ENCODE measurements at places on chromosomes 7 and 10.

DNA sequence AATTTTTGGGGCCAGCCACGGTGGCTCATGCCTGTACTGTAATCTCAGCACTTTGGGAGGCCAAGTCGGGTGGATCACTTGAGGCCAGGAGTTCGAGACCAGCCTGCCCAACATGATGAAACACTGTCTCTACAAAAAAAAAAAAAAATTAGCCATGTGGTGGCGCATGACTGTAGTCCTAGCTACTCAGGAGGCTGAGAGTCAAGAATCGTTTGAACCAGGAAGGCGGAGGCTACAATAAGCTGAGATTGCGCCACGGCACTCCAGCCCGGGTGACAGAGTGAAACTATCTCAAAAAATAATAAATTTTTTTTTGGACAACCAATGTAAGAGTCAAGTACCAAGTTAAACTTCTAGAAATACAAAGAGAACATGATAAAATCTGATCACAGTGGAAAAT, 164.6 kb downstream of the AVL9 start:
- no peak for DNase-seq

DNA sequence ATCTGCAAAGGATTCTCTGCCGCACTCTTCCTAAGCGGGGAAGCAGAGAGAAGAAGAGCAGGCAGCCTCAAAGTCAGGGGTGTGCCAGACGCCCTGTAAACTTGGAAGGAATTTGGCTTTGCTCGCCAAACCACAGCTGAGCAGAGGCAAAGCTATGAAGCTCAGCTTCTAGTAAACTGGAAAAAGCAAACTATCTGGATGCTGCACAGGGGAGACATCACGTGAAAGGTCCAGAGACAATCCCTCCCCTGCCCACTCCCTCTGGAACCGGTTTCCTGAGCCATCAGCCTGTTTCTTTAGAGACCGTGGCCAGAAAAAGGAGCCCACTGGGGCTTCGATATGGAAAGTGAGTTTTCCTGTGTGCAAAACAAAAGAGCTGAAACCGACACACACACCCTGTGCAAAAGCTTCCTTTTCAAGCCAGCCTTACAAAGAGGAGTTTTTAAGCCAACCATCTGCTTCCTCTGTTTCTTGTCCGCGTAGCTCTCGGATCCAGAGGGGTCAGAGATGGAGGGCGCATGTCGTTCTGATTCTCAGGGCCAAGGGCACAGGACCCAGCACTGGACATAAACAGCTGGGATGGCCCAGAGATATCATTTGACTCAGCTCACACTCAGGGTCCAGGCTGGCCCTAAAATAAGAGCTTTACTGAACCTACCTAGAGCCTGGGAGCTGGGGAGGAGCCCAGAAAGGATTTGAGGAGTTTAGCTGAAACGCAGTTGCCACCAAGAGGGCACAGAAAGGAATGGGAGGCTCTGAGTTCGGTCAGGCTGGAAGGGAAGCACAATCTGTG, 58.2 kb upstream of the DNAAF5 start:
- no peak for DNase-seq

DNA sequence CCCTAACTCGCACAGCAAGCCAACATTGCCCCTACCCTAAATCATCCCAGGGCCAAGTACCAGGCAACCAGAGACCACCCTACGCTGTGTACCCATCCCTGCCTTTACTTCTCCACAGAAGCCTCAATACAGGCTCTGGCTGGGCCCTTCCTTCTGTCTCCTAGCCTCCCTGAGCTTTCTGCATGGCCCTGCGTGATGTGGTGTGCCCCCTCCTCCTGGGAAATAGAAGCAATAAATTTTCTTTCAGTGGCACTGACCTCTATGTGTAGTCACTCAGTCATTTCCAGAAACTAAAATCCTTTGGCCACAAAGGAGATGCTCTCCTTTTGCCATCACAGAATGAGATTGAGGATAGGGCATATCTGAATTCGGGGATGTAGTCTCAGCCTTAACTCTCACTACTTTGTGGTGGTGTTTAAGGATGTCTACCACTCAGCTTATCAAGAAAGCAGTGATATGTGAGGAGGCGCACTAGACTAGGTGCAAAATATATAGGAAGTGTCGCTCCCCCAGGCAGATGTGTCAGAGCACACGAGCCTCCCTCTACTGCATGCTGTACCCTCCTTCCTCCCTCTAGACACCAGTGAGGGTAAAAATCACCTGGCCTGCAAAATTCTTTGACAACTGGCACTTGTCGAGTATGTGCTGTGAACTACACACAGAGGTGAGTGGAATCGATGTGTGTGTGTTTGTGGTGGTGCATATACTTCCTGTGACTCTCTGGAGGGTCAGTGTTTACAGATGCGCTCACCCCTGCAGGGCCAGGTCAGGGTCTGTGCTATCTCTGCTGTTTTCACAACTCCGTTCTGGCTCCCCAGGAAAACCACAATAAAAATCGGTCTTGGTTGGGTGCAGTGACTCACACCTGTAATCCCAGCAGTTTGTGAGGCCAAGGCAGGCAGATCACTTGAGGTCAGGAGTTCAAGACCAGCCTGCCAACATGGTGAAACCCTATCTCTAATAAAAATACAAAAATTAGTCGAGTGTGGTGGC, 825.9 kb upstream of the IGFBP3 start:
- DNase-seq: no peak

- no peak for DNase-seq
Observed at GRCh38 chr7:2118630-2119190, 114.0 kb downstream of the MAD1L1 start.

GRCh38 chr7:157522954-157523353, 186.2 kb downstream of the DNAJB6 start:
- no peak for DNase-seq

DNA sequence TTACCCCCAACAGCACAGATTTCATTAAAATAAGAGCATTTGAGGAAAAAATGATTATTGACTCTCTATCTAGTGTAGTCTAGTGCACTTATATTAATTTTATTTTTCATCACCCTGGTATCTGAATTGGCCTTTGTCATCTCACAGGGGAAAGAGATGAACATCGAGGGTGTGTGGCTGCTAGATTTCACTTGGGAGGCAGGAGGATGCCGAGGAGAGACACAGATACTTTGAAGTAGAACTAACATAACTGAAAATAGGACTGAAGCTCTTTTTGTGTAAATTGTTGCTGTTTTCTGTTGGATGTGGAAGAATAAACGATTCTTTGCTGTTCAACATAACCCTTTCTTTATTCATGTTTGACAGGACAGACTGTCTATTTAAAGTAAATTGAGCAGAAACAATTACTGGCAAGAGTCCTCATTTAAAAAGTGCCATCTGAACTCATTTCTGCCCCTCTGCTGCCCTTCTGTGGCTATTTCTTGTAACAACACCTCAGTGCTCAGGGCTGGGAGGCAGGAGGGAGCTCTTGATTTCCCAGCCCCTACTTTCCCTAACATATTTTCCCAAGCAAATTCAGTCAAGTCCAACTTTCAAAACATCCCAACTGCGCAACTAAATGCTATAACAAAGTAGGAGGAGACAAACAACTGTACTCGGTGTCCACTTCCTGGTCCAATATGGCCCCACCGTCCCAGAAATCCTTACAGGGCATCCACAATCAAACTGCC, 15.6 kb downstream of the LYZL1 start:
- DNase-seq: peak; percentile 8

DNA sequence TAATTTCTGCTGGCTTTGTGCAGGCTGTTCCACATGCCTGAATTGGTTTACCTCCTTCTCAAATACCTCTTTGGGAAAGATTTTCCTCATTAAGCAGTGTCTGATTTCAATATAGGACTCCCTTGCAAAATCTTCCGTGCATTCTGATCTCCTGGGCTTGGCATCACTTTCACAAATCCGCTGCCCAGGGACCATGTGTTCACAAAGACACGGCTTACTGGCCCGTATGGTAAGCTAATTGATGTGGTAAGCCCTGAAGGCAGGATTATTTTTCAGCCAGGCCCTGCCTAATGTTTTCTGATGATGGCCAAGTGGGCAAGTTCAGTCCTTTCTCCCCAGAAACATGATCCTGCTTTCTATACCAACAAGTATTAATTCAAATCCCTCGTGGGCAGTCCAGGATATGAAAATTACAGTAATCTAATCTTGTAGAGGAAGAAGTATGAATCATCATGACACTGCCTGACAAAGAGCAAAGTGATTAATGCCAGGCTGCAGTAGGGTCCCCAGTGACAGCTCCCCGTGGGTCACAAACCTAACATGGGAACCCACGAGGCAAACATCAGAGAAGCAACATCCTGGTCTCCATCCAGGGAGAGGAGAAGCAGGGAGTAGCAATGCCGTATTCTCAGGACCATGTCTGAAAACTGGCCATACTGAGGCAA, 11.6 kb upstream of the SVIL start:
- DNase-seq: no peak

DNA sequence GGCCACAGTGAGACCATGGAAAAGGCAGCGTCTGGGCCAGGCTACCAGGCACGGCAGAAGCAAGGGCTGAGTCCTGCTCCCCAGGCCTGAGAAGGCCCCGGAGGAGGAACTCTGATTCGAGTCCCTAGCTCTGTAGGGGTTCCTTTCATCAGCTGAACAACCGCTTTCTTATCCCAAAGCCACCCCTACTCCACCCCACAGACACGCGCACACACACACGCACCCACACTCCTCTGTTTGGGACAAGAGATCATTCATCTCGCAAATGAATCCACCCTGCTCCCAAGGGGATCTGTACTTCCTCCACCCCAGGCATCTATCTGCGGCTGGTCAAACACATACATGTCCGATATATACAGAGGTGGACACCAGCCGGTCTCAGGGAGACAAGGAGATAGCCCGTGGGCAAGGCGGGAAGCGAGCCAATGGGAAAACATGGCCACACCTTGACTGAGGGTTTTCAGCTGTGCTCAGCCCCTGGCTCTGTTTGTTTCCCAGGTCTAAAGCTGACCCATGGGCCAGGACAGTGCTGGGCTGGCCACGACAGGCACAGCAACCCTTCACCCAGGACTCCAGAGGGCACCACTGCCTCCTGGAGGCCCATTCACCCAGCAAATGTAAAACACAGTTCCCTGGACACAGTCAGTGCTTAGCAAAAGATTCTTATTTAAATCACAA, 7.3 kb downstream of the ZCCHC24 start:
- no peak for DNase-seq

- peak; percentile 41 for DNase-seq
Observed at GRCh38 chr7:106793015-106793975, 71.8 kb upstream of the PIK3CG start.

- DNase-seq: no peak
Observed at GRCh38 chr10:44300666-44301649, 83.9 kb downstream of the CXCL12 start.

- no peak for DNase-seq
Observed at GRCh38 chr10:32605787-32606186, 159.8 kb downstream of the CCDC7 start.

DNA sequence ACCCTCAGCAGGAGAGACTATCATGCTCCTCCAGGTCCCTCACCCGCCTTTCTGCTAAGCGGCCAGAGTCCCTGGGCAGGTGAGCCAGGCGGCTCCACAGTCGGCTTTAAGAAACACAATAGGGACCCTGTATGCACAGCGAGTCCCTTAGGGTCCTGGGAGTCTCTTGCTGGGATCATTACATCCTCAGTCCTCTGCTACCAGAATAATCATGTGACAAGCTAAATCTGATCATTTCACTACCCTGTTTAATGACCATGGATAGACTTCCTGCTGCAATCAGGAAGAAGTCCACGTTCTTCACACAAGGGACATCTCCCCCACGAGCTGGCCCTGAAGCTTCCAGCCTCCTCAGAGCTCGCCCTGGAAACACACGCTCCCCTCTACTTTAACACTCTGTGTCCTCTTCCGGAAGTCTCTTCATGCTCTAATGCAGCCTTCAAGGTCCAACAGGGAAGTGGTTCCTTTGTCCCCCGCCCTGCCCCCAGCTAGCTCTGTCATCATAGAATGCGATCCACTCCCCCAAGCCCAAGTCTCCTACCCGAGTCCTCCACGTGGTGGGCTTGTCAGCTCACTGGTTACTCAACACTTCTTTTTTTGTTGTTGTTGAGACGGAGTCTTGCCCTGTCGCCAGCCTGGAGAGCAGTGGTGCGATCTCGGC, 101.5 kb downstream of the RNF216 start:
- peak; percentile 68 for DNase-seq

Measured in naive B cell (primary cell).